ENCODE measurements at places on chromosomes 11 and 22.

- DNase-seq, result no peak
Observed at GRCh38 chr22:37044634-37045625, 6.6 kb upstream of the KCTD17 start.

- DNase-seq, result no peak
Observed at GRCh38 chr11:22465620-22466019, 127.4 kb downstream of the SLC17A6 start.

DNA sequence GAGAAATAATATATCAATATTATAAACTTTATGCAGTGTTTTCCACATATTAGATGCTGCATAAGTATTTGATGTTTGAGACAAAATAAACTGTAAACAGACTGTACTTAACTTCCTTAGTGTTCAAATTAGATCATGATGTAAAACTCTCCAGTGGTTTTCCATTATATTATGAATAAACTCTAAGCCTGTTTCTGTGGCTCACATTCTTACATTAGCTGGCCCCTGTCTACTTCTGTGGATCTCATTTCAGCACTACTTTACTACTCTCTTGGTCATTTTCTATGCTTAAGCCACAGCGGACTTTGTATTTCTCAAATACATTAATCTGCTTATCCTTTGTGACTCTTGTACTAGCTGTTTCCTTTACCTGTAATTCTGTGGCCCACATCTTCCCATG lies 55.6 kb downstream of the ARHGEF12 start:
- no peak for DNase-seq

GRCh38 chr11:116328391-116328790 lies 444.4 kb downstream of the BUD13 start:
- DNase-seq, result no peak

- peak; percentile 60 for DNase-seq
Observed at GRCh38 chr22:16917144-16918003, 90.6 kb downstream of the GAB4 start.

- no peak for DNase-seq
Observed at GRCh38 chr11:31620434-31620833, 110.9 kb downstream of the ELP4 start.

DNA sequence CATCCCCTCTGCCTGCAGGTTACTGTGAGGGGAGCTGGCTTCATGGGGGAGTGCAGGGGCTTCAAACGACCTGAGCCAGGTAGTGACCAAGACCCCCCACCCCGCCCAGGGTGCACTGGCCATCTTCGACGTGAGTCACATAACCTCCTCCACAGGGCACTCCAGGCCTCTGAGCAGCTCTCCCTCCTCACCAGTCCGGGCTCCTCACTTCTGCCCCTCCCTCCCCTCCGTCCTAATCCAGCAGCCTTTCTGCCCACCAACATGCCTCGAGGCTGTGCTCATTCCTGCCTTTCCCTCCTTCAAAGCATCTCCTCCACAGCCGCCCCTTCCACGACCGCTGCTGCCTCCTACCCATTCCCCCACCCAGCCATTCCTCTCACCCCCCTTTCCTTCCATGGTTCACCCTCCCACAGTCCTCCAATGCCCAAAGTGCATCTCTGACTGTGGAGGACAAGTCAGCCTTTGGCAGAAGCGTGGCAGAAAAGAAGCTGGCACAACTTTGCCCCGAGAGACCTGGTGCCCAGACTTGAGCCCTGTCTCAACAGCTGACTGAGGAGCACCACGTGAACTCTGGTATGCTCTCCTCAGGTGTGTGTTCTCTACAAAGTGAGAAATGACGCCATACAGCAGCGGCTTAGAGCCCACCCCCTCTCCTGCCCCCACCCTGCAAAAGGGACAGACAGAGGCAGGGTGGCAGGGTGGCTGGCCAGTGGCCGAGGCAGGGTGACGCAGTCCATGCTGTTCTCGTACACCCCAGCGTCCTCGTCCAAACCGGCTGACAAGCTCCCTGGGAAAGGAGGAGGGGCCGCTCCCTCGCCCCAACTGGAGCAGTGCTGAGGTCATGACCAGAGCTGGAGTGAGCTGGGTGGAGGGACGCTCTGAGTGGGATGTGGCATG lies 30.4 kb downstream of the OPCML start:
- DNase-seq, result no peak
